ENCODE measurements at places on chromosomes 13 and 19.

DNA sequence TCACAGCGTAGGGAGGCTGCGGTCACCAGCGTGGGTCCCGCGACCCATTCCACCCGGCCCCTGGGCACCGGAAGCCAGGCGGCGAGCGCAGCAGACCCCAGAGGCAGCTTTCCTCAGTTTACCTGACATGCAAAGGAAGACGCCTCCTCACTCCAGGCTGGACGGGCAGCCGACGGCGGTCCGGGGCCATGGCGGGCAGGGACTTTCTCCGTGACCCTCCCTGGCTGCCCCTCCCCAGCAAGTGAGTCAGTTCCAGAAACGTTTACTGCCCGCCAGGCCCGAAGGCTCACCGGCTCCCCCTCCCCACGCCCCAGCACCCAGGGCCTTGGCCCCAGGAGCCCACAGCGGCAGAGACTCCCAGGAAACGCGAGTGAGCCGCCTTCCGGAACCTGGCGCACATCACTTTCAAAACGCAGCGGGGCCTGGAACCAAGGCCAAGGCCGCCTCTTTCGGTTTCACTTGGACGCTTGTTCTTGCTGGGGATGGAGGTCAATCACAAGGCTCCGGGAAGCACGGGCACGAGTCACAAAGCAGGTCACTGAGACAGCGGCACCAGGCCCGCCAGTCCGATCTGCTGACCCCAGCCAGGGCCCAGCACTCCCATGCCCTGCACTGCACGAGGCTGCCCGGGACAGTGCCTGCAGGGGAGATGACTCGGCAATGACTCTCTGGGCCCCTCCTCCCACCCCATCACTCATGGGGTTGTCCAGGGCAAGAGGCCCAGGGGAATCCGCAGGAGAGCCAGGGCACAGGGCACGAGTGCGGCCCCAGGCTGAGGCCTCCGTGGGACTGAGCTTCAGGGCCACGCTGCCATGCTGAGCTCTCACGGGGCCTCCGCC lies 5.3 kb downstream of the SBNO2 start:
- no peak for DNase-seq

- no peak for DNase-seq
Measured at GRCh38 chr13:109436055-109436622, 350.2 kb downstream of the IRS2 start.

DNA sequence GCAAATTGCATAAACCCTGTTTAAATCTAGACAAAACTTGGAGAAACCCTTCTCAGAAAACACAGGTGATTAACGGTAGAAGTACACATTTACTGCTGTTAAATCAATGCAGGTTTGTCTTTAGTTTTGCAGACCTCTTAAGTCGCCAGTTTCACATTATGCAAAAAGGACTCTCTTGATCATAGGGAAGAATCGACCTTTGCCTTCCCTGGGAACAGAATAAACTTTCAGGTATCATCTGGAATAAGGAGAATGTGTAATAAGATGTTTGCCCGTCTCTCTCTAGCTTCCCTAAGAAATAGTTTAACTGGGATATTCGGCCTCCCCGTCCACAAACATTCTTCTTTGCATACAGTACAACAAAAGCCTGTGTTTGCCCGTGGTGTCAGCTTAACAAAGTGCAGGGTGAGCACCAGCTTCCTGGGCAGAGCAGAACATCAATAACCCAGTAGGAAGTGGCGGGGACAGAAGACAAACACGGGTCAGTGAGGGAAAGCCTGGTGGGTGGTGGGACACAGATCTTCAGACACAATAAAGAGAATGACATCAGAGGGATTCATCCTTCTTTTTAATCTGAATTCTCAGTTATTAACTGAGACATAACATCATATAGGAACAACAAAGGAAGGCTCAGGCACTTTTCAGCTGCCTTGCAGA lies 1077.7 kb upstream of the SLC10A2 start:
- DNase-seq = no peak

GRCh38 chr19:19691683-19692082 lies 23.0 kb downstream of the ZNF101 start:
- no peak for DNase-seq

DNA sequence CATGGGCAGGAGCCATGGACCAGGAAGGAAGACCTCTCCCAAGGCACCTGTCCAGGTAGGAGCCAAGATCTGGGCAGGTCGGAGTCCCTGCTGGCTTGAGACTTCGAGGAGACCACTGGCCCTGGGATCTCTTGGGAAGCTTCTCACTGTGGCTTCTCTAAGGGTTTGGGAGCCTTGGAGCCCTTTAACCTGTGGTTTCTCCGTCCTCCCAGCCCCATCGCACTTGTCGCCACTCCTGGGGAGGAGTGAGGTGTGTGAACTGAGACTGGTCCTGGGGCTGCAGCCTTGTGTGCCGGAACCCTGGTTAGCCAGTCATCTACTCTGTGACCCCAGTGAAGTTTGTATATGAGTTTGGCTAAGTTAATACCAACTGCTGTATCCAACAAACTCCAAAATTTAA lies 8.2 kb downstream of the ZNF805 start:
- DNase-seq = no peak

DNA sequence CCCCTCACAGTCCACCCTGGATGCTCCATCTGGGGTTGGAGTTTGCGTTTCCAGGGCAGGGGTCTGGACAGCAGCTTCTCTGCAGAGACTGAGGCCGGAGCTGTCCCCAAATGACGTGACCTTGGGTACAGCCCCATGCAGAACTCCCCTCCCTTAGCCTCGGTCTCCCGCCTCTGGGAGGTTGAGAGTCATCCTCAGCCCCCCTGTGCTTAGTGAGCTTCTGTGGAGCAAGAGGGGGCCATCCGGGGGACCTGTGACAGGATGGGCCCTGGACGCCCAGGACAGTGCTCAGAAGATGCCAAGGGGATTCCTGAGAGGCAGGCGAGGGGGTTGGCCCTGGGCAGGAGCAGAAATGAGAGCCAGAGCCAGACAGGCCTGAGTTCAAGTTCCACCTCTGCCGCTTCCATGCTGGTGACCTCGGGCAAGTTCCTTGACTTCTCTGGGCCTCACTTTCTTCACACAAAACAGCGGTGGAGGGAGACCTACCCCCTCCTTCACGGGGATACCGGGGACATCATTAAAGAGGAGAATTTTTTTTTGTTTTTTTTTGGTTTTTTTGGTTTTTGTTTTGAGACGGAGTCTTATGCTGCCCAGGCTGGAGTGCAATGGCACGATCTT lies 20.3 kb downstream of the SMIM24 start:
- DNase-seq = no peak

GRCh38 chr13:40983259-40983658 lies 35.9 kb downstream of the ELF1 start:
- no peak for DNase-seq

DNA sequence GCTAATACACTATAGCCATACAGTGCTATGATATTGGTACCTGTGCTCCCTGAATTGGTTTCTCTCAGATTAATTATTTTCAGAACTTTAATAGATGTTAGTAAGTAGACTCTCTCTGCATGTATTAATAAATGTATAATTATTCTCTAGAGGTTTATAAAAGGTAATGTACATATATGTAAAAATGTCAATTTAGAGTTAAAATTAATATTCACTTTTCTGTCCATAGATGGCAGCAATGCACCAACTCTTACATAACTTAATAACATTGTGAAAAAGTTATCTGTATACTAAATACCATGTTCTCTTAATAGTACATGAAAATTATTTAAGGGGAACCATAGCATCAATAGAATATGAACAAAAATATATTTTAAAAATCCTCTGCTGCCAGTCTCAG lies 515.0 kb upstream of the KLHL1 start:
- DNase-seq = peak; percentile 25

GRCh38 chr19:12513531-12514061 lies 29.0 kb upstream of the ZNF709 start:
- no peak for DNase-seq

GRCh38 chr13:98173431-98174152 lies 3.5 kb downstream of the RNF113B start:
- no peak for DNase-seq

- no peak for DNase-seq
Measured at GRCh38 chr13:98823442-98823841, 71.0 kb upstream of the SLC15A1 start.

DNA sequence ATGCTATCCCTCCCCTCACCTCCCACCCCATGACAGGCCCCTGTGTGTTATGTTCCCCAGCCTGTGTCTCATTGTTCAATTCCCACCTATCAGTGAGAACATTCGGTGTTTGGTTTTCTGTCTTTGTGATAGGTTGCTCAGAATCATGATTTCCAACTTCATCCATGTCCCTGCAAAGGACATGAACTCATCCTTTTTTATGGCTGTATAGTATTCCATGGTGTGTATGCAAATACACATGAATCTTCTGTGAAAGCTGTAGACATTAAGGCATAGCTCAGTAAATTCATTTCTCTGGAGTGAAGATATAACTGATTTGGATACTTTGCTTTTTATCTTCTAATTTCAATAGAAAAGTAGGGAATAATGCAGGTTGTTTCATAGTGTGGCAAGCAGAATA lies 125.8 kb upstream of the C1QTNF9B start:
- no peak for DNase-seq

DNA sequence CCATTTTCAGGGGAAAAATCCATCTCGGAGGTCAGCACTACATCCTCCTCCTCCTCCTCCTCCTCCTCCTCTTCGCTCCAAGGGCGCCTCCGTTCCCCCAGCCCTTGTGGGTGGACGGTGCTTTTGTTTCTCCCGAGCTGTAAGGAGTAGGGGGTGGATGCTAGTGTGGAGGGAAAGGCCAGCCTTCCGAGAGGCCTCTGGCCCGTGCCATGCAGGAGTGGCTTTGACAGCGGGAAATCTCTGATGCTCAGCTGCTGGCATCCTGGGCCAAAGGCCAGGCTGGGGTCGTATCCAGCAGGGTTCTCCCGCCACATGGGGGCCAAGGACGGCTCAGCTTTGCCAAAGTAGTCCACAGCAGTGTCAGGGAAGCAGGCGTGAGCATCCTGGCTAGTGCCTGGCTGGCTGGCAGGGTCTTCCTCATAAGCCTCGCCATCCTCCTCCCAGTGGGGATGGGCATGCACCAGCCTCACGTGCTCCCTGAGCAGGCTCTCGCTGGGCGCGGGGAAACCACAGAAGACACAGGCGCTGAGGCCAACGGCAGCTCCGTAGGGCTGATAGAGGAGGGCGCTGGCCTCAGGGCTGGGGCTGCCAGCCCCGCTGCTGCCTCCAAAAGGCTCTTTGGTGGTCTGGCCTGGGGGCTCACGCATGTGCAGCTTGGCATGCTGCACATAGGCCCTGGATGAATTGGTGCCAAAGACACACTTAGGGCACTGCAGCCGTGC lies 10.5 kb downstream of the WIZ start:
- no peak for DNase-seq

- DNase-seq = no peak
Measured at GRCh38 chr13:93603043-93603442, 376.4 kb downstream of the GPC6 start.

DNA sequence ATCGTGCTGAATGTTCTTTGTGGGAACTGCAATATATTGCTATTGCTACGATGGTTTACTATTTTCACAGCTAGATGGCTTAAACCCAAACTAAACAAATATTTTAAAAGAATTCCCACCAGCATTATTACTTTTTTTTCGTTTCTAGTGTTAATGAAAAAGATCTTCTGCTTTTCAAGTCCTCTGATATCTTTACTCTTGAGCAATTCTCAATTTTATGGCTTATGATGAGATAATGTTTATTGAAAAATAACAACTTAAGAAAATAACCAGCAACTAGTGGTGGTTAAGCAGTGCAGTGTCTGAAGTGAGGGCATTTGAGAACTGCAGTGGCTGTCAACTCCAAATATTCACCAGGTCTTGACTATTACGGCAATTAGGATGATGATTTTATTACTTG lies 360.4 kb downstream of the ENOX1 start:
- no peak for DNase-seq

DNA sequence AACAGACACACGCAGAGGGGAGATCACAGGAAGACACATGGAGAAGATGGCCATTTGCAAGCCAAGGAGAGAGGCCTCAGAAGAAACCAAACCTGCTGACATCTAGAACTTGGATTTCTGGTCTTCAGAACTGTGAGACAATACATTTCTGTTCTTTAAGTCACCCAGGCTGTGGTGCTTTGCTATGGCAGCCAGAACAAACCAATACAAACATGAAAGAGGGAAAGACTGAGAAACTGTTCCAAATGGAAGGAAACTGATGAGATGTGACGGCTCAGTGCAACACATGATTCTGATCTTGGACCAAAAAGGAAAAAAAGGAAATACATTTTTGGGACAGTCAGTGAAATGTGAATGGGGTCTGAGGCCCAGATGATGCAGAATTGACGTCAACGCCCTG lies 30.2 kb upstream of the SACS start:
- no peak for DNase-seq

GRCh38 chr19:42270346-42271044 lies 1.4 kb downstream of the CIC start:
- no peak for DNase-seq

DNA sequence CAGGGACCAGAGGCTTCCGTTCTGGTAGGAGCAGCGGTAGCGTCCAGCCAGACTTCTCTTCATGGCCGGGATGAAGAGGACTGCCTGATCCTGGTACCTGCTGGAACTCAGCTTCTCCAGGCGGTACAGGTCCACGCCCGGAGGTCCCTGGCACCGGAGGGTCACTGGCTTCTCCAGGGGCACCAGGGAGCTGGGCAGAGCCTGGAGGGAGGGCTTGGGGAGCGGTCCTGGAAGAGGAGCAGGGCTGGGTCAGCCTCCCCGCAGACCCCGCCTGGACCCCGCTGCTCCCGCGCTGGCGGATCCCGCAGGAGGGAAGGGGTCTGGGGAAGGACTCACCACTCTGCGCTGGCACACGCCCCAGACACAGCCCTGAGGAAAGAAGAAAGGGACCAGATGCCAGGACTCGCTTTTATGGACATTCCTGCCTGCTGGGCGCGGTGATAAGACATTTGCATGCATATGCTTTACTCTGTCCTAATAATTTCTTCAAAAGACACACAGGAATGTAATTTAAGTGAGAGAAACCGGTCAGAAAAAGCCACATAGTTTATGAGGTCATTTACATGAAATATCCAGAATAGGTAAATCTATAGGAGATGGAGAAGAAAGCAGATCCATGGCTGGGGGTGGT lies 5.8 kb downstream of the GP6 start:
- DNase-seq = no peak

DNA sequence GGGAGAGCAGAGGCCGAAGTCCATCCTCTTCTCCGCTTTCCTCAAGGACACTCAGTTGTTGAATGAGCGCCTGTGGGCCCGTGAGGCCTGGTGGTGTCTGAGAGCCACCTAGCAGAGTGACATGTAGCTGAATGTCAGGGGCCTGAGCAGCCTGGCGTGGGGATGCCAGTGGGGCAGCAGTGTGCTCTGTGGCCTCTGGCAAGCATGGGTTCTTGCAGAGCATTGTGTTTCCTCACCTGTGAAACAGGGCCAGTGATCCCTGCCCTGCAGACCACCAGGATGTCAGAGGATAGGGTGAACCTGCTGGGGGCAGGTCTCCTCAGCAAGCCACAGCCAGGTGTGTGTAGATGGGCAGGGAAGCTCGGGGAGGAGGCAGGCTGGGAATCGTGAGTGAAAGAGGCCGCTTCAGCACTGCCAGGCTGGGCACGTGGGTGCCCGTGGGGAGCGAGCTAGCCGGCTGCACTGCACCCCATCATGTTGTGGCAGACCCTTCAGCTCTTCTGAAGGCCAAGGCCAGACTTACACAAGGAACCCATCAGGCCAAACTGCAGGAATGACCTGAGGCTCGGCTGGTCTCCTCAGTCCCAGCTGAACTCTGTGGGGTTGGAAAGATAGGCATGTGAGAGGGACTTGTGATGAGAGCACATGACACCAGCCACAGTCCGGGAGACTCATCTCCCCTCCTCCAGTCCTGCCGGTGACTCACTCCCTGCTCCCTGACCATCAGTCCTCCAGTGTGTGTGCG lies 5.0 kb downstream of the PPP1R37 start:
- peak; percentile 34 for DNase-seq

Measured in SW 1271 (cell line).